GM23248 (cell line): ENCODE measurements at places on chromosomes 2 and 18. TPM values are rescaled to one million over a fixed set of nuclear protein-coding genes. Genes with fewer than 3 reads are reported as not detected.
A peak's percentile ranks its signal among the peaks of the same experiment; 100 is the strongest.

Gene CPLX4
- not detected in 2 replicates for total RNA-seq

DNA sequence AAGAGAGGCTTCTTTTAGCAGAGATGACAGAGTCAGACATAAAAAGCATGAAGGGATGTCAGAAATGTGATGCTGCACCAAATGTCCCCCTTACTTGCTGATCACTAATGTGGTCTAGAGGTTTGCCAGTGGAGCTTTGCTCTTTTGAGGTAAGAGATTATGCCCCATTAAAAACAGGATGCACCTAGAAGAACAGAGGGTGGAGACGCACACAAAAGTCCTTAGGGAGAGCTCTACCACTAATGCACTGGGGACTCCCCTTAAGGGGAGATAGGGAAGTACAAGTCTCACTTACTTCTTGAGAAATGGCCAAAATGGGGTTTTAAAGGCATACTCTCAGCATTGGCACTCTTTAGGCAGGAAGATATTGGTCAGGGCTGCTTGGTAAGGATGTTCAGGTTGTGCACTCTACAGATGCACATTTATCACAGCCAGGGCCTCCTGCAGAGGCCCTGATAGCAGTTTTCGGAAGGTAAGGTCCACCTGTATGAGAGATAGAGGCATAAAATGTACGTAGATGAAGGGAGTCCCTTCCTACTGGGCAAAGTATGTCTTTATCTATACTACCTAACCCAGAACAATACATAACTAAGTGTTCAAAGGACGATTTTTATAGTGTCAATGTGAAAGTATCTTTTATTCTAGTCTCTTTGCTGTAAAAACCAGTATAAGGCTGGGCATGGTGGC lies 17.0 kb upstream of the SCYGR1 start:
- no peaks in the 10 kb centered on the region for H3K36me3 ChIP-seq
- H3K4me3 ChIP-seq = no peak overlapping the region
- H3K27me3 ChIP-seq = no peaks in the 10 kb centered on the region
- no peak for DNase-seq
- no peak overlapping the region for H3K27ac ChIP-seq

Gene SMARCAL1
- total RNA-seq = 10.9 and 17.8 TPM in 2 replicates

DNA sequence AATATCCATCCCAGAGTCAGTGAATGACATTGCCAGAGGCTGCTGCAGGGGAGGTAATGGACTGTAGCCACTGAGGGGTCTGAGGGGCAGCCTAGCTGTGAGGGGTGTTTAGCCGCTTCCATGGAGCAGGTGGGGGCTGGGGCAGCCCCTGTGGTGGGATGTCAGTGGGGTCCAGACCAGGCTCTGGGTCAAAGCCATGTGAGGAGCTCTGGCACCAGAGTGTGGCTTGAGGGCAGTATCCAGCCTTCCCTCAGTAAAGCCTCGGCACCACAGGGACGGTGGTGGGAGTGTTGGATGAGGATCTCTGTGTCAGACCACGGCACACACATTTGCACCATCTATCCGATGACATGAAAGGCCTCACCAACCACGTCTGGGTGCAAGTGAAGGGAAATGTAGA lies 85.0 kb downstream of the INHBB start:
- H3K4me3 ChIP-seq = no peak overlapping the region
- no peaks in the 10 kb centered on the region for H3K4me1 ChIP-seq
- no peak for DNase-seq
- H3K27me3 ChIP-seq = peaks cover 14% of the 10 kb centered on the region

Gene DTNA
- total RNA-seq = 4.2 and 14.5 TPM in 2 replicates

Gene PLB1
- total RNA-seq = 0.11 and 0.38 TPM in 2 replicates

GRCh38 chr2:151860210-151860609 lies 32.0 kb upstream of the ARL5A start:
- H3K27ac ChIP-seq = no peak overlapping the region
- no peak for DNase-seq
- H3K4me1 ChIP-seq = no peaks in the 10 kb centered on the region
- no peaks in the 10 kb centered on the region for H3K36me3 ChIP-seq

DNA sequence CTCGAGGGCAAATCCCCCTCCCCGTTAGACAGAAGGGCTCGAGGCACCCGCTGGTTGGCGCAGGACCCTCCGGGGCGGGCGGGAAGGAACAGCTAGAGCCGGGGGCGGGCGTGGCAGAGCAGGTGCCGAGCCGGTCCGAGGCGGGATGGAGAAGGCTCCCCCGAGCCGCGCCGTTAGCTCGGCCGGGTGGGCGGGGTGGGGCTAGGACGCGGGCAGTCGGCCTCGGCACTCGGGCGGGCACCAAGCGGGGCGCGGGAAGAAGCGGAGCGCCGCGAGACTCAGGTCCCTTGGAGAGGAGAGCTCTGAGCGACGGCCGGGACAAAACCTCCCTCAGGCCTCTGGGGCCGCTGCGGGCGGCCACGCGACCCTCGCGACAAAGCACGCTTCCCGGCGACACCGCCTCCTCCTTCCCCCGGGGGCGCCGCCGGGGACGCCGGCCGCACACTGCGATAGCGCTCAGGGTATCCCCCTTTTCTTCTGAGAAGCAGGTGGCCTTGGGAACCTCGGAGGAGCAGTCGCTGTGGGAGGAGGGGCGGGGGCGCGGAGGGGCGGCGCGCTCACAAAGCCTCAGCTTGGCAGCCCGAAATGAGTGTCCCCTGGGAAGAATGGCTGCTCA lies 721 bp downstream of the FHOD3 start:
- DNase-seq = peak; percentile 55
- H3K36me3 ChIP-seq = no peaks in the 10 kb centered on the region
- peaks cover 23% of the 10 kb centered on the region for H3K4me1 ChIP-seq
- peak overlapping the region; percentile 87 for H3K4me3 ChIP-seq
- H3K27ac ChIP-seq = no peak overlapping the region

Gene GNLY
- total RNA-seq = not detected in 2 replicates

- peak; percentile 7 for DNase-seq
- no peaks in the 10 kb centered on the region for H3K27me3 ChIP-seq
- H3K4me3 ChIP-seq = no peak overlapping the region
Measured at GRCh38 chr2:67057901-67058703, 339.0 kb upstream of the ETAA1 start.

GRCh38 chr18:78767648-78768071 lies 212.0 kb upstream of the SALL3 start:
- no peaks in the 10 kb centered on the region for H3K27me3 ChIP-seq
- no peak overlapping the region for H3K4me3 ChIP-seq
- no peak for DNase-seq
- no peak overlapping the region for H3K27ac ChIP-seq
- no peaks in the 10 kb centered on the region for H3K36me3 ChIP-seq

DNA sequence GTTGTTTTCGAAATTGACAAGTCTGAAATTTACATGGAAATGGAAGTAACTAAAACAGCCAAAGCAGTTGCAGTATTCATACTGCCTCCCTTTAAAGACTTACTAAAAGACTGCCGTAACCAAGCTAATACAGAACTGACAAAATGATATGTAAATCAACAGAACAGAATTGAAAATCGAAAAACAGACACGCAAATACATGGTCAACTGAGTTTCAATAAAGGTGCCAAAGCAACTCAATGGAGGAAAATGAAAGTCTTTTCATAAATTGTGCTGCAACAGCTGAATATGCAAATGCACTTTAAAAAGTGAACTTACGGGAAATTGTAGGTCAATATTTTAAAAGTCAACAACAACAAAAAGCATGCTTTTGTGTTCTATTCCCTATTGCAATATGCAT lies 34.2 kb downstream of the TMEM131 start:
- H3K27me3 ChIP-seq = no peaks in the 10 kb centered on the region
- no peak overlapping the region for H3K4me3 ChIP-seq
- DNase-seq = no peak
- H3K4me1 ChIP-seq = peaks cover 8% of the 10 kb centered on the region; the same call in 1 of the 2 replicates

Gene SLC9A4
- not detected in 2 replicates for total RNA-seq

- H3K4me3 ChIP-seq = no peak overlapping the region
- no peaks in the 10 kb centered on the region for H3K36me3 ChIP-seq
- H3K27me3 ChIP-seq = no peaks in the 10 kb centered on the region
Measured at GRCh38 chr2:109376796-109377495, 236.8 kb downstream of the SEPTIN10 start.

DNA sequence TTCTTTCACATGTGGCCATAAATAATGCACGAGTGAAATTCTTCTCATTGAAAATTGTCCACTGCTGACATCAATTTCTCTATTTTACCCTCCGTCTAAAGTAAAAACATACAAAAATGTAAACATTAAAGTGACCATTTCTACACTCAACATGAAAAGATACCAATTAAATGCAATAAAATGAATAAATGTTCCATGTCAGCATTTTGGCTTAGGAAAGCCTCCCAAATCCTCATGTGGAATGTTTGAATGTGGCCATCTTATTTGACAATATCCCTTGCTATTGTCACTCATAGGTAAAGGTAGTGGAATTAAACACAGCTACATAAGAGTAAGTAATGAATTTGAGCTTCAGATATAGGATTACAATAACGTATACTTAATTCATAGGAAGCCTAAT lies 60.8 kb downstream of the ZNF521 start:
- H3K27ac ChIP-seq = no peak overlapping the region
- H3K36me3 ChIP-seq = no peaks in the 10 kb centered on the region
- H3K27me3 ChIP-seq = no peaks in the 10 kb centered on the region
- no peak overlapping the region for H3K4me3 ChIP-seq
- DNase-seq = no peak

- H3K27me3 ChIP-seq = no peaks in the 10 kb centered on the region
- H3K4me1 ChIP-seq = no peaks in the 10 kb centered on the region
- H3K27ac ChIP-seq = no peak overlapping the region
- no peak for DNase-seq
Measured at GRCh38 chr2:210157526-210157925, 13.7 kb downstream of the KANSL1L start.

GRCh38 chr18:79856119-79857007 lies 58.6 kb downstream of the KCNG2 start:
- no peaks in the 10 kb centered on the region for H3K4me1 ChIP-seq
- peak; percentile 43 for DNase-seq
- H3K27ac ChIP-seq = no peak overlapping the region
- H3K27me3 ChIP-seq = peaks cover 22% of the 10 kb centered on the region

Gene SLC14A1
- 0.54 and 2.0 TPM in 2 replicates for total RNA-seq

DNA sequence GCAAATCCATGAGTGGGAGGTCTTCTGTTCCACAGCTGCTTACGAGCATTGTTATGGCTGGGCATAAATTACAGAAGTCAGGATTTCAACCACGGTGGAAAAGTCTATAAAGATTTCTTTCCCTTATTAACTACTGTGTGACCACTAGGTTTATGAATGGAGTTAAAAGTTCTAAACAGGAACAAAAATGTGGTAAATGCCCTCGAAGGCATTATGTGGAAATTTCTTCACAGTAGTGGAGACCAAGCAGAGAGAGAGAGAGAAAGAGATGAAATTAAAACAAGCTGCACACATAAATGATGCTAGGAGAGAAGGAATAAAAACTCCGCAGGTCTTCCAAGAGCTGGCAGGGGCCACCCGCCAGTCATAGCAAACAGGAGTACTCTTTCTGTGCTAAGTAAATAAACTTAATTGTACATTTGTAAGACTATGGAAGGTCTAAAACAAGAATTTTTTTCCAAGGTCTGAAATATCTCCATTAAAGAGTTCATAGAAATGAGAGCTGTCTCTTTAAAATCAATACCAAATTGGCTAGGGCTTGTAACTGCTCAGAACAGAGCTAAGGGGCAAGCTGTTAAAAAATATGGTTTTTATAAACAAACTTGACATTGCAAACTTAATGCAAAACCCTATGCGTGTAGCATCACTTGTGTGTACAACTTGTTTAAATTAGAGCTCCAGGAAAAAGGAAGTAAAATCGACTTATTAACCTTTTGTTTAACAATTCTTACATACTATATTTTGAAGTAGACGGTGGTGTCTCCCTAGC lies 438.2 kb downstream of the MEIS1 start:
- no peak for DNase-seq
- peak overlapping the region; percentile 50; the same call in 1 of the 2 replicates for H3K27ac ChIP-seq
- no peaks in the 10 kb centered on the region for H3K27me3 ChIP-seq
- peaks cover 62% of the 10 kb centered on the region for H3K4me1 ChIP-seq
- no peaks in the 10 kb centered on the region for H3K36me3 ChIP-seq

DNA sequence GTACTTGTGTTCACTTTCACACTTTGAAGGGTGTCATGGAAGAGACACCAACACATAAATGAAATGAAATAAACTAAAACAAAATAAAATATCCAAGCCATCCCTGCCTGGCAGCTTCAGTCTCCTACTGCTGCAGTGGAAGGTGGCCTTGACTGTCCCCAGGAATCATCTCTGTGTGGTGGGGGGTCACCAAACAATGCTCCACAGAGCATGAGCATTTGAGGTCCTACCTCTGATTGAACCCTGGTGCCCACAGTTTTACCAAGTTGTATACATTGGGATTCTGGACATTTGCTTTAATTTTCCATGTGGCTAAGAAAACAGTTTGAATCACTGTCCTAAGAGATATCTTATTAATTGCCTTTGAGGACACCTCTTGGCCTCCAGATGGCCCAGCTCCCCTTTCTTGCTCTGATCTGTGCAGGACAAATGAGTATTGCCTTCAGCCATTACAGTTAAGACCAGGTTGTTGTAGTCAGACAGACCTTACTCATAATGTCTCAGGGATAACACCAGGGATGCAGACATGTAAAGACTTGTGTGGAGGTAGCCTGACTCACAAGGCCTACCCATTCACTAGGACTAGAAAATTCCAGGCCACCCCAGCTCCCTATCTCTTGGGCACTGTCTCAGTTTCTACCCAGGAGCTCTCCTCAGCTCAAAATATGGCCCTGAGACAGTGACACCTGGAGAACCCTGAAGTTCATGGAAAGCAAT lies 195.0 kb downstream of the MYCN start:
- H3K27ac ChIP-seq = no peak overlapping the region
- H3K27me3 ChIP-seq = no peaks in the 10 kb centered on the region
- H3K36me3 ChIP-seq = no peaks in the 10 kb centered on the region
- H3K4me3 ChIP-seq = no peak overlapping the region

Gene DCC
- total RNA-seq = not detected in 2 replicates

GRCh38 chr2:73776381-73776780 lies 3.5 kb downstream of the DUSP11 start:
- no peak overlapping the region for H3K27ac ChIP-seq
- no peaks in the 10 kb centered on the region for H3K27me3 ChIP-seq
- peaks cover 25% of the 10 kb centered on the region for H3K4me1 ChIP-seq

DNA sequence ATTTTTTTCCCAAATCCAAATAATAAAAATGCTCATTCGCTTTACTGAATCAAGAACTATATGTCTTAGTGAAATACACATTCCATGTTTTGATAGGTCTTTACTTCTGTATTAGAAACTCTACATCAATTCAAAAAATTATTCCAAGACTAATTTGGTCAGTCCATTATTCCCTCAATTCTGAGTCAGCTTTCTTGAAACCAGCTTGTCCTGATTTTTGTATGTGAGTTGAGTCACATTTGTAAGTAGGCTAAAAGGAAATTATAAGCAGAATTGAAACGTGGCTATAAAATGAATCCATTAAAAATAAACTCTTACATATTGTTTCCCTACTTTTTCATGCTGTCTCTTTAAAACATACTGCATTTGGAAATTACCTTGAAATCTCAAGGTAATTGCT lies 113.0 kb downstream of the DNER start:
- peak; percentile 9 for DNase-seq
- H3K4me1 ChIP-seq = no peaks in the 10 kb centered on the region
- H3K4me3 ChIP-seq = no peak overlapping the region

- H3K36me3 ChIP-seq = no peaks in the 10 kb centered on the region
- peaks cover 23% of the 10 kb centered on the region for H3K4me1 ChIP-seq
- DNase-seq = peak; percentile 96
- H3K27ac ChIP-seq = peak overlapping the region; percentile 93
- no peaks in the 10 kb centered on the region for H3K27me3 ChIP-seq
- peak overlapping the region; percentile 58 for H3K4me3 ChIP-seq
Measured at GRCh38 chr2:65064728-65065552, 8.7 kb downstream of the CEP68 start.

Gene ADCY3
- total RNA-seq = 42.9 and 47.4 TPM in 2 replicates

Gene C2orf66
- not detected in 2 replicates for total RNA-seq

- H3K27ac ChIP-seq = no peak overlapping the region
- no peak overlapping the region for H3K4me3 ChIP-seq
- H3K4me1 ChIP-seq = no peaks in the 10 kb centered on the region
Measured at GRCh38 chr2:2707206-2707991, 376.3 kb upstream of the MYT1L start.
